Stomach (tissue), 19 donors: ENCODE measurements at places on chromosomes 1 and 21. TPM values are rescaled to one million over a fixed set of nuclear protein-coding genes. Genes with fewer than 3 reads are reported as not detected.

- no peak overlapping the region for H3K4me3 ChIP-seq
- H3K4me1 ChIP-seq: peaks cover under 1% of the 10 kb centered on the region
- H3K27ac ChIP-seq: no peak overlapping the region
- DNase-seq: no peak
- H3K36me3 ChIP-seq: no peaks in the 10 kb centered on the region
Observed at GRCh38 chr1:240098534-240098933, 6.9 kb downstream of the FMN2 start.

- no peaks in the 10 kb centered on the region for H3K27me3 ChIP-seq
- no peak for DNase-seq
- no peaks in the 10 kb centered on the region for H3K4me1 ChIP-seq
Observed at GRCh38 chr21:35406635-35407034, 357.5 kb upstream of the RUNX1 start.

DNA sequence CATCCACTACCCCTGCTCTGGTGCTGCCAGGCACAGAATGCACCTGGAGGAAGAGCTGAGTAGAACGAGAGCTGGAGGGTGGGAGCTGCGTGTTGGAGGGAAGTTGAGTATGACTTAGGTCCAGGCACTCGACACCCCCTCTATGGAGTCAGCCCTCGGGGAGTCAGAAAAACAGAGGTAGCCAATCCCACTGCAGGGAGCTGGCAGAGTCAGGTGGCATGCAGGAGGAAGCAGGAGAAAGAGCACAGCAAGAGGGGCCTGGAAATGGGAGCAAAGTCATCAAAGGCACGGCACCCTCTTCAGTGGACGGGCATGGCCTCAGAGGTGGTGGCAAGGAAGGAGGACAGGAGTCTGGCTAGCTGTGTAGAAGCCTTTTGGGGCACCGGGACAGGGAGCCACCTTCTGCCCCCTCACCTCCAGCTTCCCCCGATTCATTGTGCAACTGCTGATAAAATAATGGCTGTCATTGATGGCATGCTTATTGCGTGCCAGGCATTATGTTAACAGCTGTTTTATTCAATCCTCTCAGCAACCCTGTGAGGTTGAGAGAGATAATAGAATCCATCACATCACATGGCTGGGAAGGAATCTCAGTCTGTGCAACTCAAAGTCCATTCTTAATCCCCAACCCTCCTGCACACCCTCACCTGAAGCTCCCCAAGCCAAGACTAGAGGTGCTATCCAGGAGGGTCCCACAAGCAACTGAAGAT, 42.0 kb downstream of the C1orf198 start:
- DNase-seq: no peak
- H3K36me3 ChIP-seq: no peaks in the 10 kb centered on the region
- peak overlapping the region; percentile 87 for H3K27ac ChIP-seq
- no peak overlapping the region for H3K4me3 ChIP-seq
- peaks cover 59% of the 10 kb centered on the region for H3K4me1 ChIP-seq
- no peaks in the 10 kb centered on the region for H3K27me3 ChIP-seq

- H3K27me3 ChIP-seq: peaks cover 37% of the 10 kb centered on the region
- no peaks in the 10 kb centered on the region for H3K36me3 ChIP-seq
- H3K4me1 ChIP-seq: peaks cover 41% of the 10 kb centered on the region
- no peak overlapping the region for H3K4me3 ChIP-seq
- H3K27ac ChIP-seq: no peak overlapping the region
- DNase-seq: peak; percentile 47
Observed at GRCh38 chr1:229430761-229431283, 3.1 kb downstream of the ACTA1 start.

Gene DIO1
- total RNA-seq: not detected
